NCI-H2081 (cell line): ENCODE measurements at places on chromosomes 4 and X.

DNA sequence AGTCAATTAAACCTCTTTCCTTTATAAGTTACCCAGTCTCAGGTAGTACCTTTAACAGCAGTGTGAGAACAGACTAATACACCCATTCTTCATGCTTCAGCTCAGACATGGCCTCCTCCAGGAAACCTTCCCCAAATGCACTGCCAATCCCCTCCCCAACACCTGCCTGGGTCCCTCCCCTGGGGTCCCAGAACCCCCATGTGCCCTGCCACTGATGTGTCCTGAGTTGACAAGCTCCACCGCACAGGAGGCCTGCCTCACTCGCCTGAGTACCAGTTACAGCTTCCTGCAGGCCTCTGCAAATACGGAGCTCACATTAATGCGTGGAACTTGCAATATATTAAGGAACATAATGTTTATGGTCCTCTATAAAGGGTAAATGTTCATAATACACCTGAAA, 34.9 kb upstream of the CRMP1 start:
- no peak for DNase-seq

DNA sequence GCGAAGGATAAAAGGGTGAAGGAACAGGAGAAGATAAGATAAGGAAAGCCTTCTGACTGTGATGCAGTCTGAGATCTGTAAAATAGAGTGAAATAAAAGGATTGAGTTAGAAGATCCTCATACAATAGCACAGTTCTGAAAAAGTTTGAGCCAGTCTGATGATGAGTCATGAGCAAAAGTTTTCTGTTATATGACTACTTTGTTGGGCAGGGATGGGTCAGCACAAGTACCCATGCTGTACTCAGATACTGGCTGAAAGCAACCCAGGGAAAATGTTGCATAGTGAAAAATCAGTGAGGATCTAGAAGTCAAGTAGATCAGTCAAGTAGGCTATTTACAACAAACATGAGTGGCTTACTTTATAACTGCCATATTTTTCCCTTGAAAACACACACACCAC, 253.5 kb downstream of the PCDH10 start:
- DNase-seq = no peak

- no peak for DNase-seq
Observed at GRCh38 chrX:2441466-2441865, 59.3 kb downstream of the DHRSX start.

- DNase-seq = no peak
Observed at GRCh38 chr4:29540439-29541102, 1179.6 kb upstream of the PCDH7 start.

DNA sequence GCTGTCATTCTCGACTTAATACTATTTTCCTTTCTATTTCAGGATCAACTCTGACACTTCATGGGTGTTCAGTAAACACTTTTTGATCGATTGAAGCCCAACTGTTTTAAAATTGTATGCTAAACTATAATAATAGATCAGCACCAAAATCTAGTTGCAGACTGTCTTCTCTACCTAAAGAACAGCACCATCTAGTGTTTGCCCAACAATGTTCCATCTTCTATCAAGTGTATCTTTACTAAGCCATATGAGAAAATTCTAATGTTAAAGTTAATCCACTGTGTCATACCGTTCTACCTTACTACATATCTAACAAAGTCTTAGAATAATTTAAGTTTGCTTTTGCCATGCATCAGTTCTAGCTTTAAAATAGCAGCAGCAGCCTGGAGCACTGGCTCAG, 113.0 kb upstream of the PRDX4 start:
- peak; percentile 38 for DNase-seq

DNA sequence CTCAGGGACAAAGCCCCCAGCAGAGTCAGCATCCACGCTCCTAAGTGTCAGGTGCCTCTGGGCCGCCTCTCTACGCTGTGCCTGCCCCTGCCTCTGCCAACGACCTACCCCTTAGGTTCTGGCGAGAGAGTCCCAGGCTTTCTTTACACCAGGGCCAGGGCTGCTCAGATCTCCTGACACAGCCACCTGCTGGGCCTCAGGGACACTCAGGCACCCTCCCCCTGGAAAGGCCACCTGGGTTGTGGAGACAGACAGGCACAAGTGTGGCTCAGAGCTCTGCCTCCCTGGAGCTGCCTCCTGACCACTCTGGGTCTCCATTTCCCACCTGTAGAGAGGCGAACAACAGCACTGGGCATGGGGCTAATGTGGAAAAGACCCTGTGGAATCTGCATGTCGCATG, 90.0 kb upstream of the ADRA2C start:
- no peak for DNase-seq

GRCh38 chr4:67871867-67872266, 11.9 kb downstream of the TMPRSS11D start:
- DNase-seq = no peak

GRCh38 chrX:45806410-45807121, 605.9 kb upstream of the DIPK2B start:
- DNase-seq = no peak

- DNase-seq = no peak
Observed at GRCh38 chrX:68428431-68428830, 4.9 kb downstream of the OPHN1 start.

- DNase-seq = no peak
Observed at GRCh38 chr4:182447767-182448280, 204.6 kb downstream of the TENM3 start.

GRCh38 chr4:11198516-11199305, 230.0 kb downstream of the HS3ST1 start:
- no peak for DNase-seq
